HCT116 (cell line): ENCODE measurements at places on chromosomes 3 and 15. TPM values are rescaled to one million over a fixed set of nuclear protein-coding genes. Genes with fewer than 3 reads are reported as not detected.

The IQSEC1 gene
- total RNA-seq, result 28.1 TPM

The AADAC gene
- total RNA-seq, result 3.8 TPM

The ITIH1 gene
- total RNA-seq, result 0.37 TPM

The CHRNA3 gene
- total RNA-seq, result not detected

The C2CD4A gene
- total RNA-seq, result not detected

The CKMT1B gene
- 24.4 TPM for total RNA-seq

The SH2D7 gene
- total RNA-seq, result not detected

The CRTAP gene
- total RNA-seq, result 104 TPM

The CTXN2 gene
- not detected for total RNA-seq

The GRAMD1C gene
- 7.9 TPM for total RNA-seq

GRCh38 chr3:74661672-74662071, 47.2 kb upstream of the CNTN3 start:
- no peak for DNase-seq

DNA sequence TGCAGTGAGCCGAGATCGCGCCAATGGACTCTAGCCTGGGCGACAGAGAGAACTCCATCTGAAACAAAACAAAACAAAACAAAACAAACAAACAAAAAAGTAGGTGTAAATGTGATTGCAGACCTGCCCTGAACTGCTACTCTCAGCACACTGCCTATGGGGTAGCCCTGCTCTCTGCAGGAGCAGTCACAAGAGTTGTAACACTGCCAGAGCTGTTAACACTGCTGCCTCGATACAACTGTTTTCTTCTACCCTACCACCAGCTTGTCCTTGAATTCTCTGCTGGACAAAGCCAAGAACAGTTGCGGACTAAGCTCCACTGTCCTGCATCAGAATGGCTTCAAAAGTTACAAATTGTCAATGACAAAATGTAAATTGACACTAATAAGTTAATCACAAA, 89.3 kb downstream of the ALCAM start:
- DNase-seq, result no peak

GRCh38 chr3:109683746-109684145, 346.4 kb upstream of the DPPA4 start:
- DNase-seq, result no peak

GRCh38 chr3:2262204-2262603, 163.5 kb downstream of the CNTN4 start:
- no peak for DNase-seq

DNA sequence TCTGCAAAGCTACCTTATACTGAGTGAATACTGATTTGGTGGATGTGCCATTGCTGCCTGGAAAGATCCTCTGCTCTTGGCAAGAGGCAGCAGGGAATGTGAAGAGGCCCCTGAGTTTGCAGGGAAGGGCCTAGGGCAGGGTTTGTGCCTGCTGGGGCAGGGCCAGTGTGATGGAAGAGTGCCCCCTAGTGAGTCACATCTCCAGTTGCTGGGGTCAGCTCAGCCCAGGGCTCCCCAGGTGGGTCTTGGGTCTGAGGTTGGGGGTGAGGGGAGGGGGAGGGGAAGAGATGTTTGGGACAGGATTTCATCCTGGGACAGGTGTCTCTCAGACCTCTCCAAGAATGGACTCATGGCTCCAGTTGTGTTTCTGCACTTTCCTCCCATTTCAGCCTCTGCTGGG, 4.1 kb upstream of the AMOTL2 start:
- DNase-seq, result peak; percentile 47

DNA sequence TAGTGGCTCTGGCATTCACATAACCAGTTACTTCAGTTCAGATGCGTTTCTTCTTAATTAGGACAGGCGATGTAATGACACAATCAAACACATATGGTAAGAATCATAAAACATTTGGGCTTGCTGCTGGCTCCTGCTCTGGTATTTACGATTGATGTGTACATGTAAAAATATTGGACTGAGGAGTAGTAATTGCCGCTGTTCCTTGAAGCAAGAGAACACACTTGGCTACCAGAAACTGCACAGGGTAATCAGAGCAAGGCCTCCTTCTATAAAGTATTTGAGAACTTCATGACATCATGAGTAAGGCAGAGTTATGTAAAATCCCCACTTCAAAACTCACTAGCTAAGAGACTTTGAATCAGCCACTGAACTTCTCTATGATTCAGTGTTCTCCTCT, 158.1 kb downstream of the SSR3 start:
- DNase-seq, result no peak

DNA sequence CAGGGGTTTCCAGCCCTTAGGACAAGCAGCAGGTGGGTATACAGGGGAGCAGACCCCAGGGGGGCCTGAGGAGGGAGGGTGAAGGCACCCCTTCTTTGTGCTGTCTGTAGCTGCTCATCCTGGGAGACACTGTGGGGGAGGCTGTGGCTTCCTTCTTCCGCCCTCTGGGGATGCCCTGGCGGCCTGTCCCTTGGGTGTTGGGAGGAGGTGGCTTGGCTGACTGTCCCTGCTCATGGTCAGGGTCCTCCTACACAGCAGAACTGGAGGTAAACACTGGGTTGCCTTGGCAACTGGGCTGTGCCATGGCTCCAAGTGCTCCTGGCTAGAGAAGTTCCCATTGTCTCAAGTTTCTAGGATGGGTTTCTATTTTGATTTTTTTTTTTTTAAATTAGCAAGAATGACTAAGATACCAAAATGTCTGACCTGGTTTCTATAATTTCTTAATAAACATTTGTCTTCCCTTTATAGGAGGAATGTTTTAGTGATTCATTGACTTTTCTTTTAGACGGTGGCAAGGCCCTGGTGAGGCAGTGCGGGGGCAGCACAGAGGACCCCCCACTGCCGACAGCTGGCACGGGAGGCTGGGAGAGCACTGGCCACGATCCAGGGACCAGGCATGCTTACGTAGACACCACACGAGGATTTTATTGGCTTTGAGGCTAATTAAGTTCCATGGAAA, 12.4 kb downstream of the KLF13 start:
- DNase-seq, result no peak

- no peak for DNase-seq
Observed at GRCh38 chr3:156617145-156617544, 57.2 kb upstream of the TIPARP start.

- DNase-seq, result no peak
Observed at GRCh38 chr3:101702726-101703125, 16.2 kb upstream of the RPL24 start.

GRCh38 chr3:108202834-108203233, 19.4 kb downstream of the IFT57 start:
- DNase-seq, result no peak

DNA sequence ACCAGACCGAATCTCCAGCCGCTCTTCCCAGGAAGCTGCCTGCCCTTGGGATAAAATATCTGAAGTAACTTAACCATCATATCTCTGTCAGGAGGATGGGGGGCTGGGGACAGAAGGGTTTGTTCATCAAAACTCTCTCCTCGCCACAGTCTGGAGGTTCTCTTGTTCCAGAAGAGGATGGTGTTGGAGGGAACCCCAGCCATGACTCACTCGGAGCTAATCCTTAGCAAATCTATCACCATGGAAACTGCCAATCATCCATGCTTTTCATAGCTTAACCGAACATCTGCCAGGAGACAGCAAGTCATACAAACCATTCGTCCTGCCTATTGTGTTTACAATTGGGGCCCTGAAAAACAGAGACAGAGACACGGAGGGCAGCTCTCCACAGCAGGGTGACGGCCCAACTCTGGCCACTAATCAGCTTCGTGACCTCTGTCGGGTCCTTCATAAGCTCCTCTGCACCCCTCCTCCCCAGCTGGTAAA, 73.8 kb upstream of the HEG1 start:
- no peak for DNase-seq

GRCh38 chr15:74122403-74123130, 7.8 kb upstream of the ISLR2 start:
- no peak for DNase-seq

GRCh38 chr15:71447328-71448250, 332.3 kb downstream of the THSD4 start:
- peak; percentile 69 for DNase-seq

- DNase-seq, result no peak
Observed at GRCh38 chr3:46354478-46354877, 567 bp downstream of the CCR2 start.

DNA sequence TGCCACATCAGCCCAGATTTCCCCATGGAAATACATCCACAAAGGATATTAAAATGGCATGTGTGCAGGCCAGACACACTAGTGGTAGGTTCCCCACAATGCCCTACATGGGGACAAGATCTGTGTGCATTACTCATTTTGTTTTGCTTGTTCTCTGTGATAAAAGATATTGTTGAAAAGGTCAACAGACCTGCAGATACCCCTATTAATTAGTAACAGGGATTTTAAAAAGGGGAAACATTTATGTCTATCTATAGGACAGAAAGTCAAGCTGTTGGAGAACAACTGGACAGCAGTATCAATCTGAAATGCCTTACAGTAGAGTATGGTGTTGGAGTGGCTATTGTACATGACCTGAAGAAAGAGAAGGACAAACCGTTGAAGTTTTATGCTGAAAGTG, 596.0 kb upstream of the GRM7 start:
- DNase-seq, result no peak

GRCh38 chr3:12984023-12984823, 89.0 kb downstream of the IQSEC1 start:
- peak; percentile 43 for DNase-seq

DNA sequence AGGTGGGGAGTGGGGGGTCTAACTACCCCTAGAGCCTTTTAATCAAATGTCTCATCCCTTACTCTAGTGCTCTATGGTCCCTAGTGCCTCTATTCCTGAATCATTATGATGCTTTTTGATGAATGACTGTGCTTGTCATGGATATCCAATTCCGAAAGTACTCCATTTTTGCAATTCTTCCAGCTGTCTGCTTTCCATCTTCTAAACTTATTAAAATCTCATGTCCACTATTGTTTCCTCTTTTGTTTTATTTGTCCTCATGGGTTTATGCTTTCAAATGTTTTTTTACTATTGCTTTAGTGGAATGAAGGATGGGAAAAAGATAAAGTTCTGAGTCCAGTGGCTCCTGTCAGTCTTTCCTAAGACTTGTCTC, 77.2 kb upstream of the KCNMB2 start:
- DNase-seq, result no peak

GRCh38 chr3:37993820-37994638, 3.4 kb downstream of the VILL start:
- DNase-seq, result no peak

GRCh38 chr15:100635406-100636071, 33.1 kb downstream of the ASB7 start:
- no peak for DNase-seq

- peak; percentile 26 for DNase-seq
Observed at GRCh38 chr3:102536456-102536855, 101.6 kb downstream of the ZPLD1 start.

GRCh38 chr3:133461291-133461690, 61.4 kb downstream of the BFSP2 start:
- no peak for DNase-seq

- DNase-seq, result peak; percentile 60
Observed at GRCh38 chr15:45399381-45400212, 21.3 kb upstream of the GATM start.

- no peak for DNase-seq
Observed at GRCh38 chr3:111152496-111152895, 80.9 kb downstream of the NECTIN3 start.

DNA sequence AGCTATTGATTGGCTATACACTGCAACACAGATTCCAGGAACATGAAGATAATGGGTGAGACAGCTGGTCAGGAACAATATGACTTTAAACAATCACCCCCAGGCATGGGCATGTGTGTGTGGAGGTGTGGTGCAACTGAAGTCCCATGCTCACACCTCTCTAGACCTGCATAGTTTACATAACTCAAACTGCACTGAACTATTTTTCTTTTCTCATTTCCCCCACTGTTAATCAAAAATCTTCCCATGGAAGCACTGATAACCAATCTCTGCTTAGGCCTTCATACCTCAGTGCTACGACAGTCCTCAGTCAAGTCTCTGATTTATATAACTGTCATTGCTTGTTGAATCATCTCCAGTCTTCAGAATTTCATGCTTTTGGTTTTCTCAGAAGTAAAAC, 600.2 kb downstream of the NTRK3 start:
- DNase-seq, result no peak

DNA sequence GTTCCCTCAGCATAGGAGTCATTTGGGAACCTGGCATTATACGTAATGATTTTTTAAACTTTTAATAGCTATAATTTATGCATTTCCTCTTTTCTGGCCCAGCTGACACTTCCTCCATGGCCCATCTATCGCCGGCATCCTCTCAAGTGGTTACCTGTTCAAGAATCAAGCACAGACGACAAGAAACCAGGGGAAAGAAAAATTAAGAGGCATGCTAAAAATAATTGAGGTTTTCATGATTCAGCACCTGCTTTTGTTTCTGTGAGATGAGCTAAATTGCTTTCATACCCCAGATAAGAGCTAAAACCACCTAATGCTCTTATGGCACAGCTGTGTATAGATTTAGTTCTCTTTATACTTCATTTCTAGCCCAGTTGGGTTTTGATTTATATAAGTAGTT, 1.7 kb downstream of the SPCS1 start:
- DNase-seq, result no peak

DNA sequence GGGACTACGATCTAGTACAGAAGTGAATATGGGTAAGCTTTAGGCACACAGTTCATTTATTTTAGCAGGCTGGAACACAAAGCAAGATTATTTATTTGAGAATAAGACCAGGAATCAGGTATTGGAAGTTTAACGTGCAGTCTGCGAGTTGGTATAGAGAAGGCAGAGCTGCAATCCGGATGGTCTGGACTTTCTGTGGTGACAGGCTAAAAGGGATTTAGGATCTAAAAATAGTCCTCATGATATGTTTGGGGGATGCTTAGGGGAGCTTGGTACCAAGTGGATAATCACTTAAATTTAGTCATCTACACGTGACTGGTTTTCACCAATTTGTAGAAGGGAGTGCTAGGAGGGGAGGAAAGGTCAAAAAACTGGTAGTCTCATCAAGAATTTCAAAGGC, 119.4 kb downstream of the DLG1 start:
- no peak for DNase-seq

- no peak for DNase-seq
Observed at GRCh38 chr3:195064300-195064931, 206.5 kb downstream of the XXYLT1 start.

DNA sequence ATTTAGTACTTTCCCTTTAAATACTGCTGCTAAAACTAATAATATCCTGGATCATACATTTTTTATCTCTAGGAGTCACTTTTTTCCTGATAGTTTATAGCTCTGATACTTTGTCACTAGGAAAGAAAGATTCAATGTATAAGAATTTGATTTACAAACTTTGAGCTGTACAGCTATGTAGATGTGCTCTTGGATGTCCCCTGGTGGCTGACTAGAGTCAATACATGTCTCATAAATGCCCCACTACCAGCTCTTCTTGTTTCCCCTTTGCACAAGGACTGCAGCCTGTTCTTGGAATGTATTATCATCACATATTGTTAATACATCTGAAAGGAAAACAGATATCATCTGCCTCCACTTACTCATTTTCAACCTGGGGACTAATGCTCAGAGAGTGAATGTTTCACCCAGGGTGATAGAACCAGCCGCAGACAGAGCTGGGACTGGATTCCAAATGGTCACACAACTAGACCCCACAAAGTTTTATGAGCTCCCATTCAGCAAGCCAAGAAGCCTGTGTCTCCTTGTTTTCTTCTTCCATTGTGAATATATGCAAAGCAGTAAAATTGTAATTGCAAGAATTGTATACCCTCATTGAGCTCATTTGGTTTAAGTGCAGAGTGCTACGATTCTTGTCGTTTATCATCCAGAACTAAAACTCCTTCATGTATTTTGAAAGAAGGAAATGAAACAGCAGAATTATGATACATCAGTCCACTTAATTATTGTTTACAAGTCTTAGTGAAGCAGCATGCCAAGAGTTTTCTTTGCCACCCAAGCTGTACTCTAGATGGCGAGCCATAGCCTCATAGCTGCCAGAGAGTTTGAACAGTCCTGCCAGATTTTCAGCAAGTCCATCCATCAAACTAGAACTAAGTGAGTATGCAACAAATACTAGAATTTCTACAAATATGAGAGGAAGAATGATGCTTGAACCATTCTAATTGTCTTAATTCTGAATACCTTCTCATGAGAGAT, 261.6 kb upstream of the LMCD1 start:
- DNase-seq, result peak; percentile 48
